ENCODE measurements at places on chromosomes 3 and 15.
A peak's percentile ranks its signal among the peaks of the same experiment; 100 is the strongest.

- no peak for DNase-seq
These were observed 53.5 kb upstream of the SPATA12 start for GRCh38 chr3:57006949-57007419.

GRCh38 chr3:196179380-196180308 lies 31.6 kb downstream of the ZDHHC19 start:
- peak; percentile 89 for DNase-seq

DNA sequence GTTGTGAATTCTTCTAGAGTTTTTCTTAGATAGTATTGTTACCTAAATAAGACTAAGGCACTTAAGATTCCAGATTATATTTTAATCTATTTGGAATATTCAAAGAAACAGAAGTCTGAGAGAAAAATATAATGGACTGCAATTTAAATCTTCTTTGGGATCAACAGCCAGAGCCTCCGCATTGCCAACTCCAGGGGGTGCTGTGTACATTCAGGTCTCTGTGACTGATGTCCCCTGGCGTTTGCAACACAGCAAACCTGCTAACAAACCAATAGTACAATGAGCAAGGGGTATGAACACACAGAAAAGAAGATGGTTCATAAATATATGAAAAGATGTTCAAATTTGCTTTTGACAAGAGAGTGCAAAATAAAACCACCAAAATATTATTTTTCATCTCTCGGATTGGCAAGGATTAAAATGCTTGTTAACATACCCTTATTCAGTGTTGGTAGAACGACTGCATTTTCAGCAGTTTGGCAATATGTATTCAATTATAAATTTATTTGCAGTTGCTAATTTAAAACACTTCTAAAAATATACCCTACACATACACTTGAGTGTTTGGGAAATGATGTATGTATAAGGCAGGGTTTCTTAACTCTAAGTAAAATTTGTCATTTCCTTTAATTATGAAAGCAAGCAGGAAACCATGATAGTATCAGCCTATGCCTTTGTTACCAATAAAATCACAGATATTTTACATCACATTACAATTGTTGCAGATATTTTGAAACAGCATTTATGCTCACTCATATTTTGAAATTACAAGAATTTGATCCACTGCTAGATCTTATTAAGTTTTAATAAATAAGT lies 16.1 kb upstream of the TM4SF1 start:
- DNase-seq = peak; percentile 20

GRCh38 chr3:185874119-185874518 lies 49.3 kb upstream of the IGF2BP2 start:
- no peak for DNase-seq

DNA sequence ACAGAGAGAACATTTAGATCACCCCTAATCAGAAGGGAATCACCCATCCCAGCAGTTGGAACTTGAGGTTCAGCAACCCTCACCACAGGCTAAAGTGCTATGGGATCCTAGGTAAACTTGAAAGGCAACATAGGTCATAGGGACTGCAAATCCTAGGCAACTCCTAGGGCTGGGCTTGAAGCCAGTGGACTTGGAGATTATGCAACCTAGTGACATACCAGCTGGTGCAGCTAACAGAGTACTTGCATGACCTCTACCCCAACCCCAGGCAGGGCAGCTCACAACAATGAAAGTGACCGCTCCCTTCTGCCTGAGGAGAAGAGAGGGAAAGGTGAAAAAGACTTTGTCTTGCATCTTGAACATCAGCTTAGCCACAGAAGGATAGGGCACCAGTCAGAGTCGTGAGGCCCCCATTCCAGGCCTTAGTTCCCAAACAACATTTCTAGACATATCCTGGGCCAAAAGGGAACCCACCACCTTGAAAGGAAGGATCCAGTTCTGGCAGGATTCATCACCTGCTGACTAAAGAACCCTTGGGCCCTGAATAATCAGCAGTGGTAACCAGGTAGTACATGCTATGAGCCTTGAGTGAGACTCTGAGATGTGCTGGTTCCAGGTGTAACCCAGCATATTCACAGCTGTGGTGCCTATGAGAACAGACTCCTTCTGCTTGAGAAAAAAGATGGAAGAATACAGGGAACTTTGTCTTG lies 37.6 kb upstream of the FBN1 start:
- no peak for DNase-seq

GRCh38 chr15:56933410-56933809 lies 15.0 kb downstream of the TCF12 start:
- DNase-seq = no peak

GRCh38 chr3:117303443-117303842 lies 593.9 kb downstream of the TUSC7 start:
- DNase-seq = no peak

DNA sequence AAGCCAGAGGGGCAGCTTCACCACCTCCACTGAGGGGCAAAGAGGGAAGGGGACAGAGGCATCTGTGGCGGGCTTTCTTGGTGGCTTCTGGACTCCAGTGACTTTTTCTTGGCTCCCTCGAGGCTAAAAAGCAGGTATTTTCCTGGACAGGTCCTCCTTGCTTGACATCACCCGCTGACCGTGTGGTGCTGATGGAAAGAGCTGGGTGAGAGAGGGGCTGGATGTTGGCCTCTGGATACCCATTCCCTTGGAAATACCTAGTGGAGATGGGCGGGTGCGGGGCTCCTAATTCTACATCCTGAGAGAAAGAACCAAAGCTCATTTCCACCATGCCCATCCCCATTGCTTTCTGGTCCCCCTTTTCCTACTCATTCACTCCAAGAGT lies 47.1 kb upstream of the TSEN2 start:
- DNase-seq = no peak

GRCh38 chr3:127534564-127534963 lies 56.0 kb downstream of the TPRA1 start:
- no peak for DNase-seq

DNA sequence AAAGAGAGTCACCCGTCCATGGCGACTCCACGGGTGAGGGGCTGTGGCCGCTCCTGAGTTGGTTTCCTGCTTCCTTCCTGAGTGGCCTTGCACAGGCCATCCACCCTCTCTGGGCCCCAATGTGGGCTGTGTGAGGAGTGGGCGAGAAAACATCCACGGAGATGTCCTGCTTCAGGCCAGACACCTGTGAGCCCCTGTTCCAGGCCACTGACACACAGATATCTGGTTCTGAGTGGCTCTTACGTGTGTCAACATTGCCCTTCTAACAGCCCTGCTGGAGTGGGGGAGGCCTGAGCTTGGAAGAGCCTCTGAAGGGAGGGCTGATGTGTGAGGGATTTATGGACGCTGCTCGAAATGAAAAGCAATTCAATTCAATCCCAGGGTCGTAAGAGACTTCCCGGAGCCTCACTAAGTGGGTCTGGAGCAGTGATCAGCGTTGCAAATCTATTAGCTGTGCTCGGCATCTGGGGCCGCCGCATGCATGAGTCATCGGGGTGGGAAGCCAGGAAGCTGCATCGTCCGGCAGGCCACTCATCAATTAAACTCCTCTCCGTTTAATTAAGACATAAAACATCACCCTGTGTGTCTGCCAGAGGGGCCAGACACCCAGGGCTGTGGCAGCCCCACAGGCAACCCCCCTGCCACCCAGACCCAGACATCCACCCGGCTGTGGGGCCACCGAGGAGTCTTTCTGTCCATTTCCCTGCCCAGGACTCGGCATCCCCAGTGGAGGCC lies 20.0 kb upstream of the PRR23E start:
- no peak for DNase-seq

DNA sequence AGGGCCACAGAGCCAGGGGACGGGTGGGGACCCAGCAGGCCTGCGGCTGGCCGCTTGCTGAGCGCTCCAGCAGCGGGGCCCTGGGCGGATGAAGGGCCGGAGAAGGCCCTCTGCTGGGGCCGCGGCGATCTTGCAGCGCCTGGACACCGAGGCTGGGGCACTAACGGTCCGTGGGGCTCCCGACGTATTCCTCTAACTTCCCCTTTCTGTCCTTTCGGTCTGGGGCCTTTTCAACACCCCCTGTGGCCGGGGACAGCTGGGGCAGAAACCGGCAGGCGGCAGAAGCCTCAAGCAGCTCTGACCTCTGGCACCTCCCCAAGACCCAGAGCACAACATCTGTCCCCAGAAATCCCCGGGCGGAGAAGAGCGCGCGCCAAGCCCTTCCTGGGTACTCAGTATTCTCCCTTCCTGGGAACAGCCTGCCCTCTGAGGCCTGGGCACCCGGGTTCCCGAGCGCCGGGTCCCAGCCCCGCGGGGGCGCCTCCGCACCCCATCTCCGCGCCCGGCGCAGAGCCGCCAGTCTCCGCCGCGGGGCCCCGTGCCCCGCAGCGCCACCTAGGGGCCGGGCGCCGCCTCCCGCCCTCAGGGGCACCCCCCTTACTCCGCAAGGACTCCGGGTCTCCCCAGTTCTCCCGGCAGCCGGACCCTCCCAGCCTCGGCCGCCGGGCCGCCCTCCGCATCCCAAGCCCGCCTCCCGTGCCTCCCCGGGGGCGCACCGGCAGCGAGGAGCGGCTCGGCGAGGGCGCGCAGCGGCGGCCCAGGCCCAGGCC lies 582 bp upstream of the SLCO3A1 start:
- DNase-seq = peak; percentile 81

DNA sequence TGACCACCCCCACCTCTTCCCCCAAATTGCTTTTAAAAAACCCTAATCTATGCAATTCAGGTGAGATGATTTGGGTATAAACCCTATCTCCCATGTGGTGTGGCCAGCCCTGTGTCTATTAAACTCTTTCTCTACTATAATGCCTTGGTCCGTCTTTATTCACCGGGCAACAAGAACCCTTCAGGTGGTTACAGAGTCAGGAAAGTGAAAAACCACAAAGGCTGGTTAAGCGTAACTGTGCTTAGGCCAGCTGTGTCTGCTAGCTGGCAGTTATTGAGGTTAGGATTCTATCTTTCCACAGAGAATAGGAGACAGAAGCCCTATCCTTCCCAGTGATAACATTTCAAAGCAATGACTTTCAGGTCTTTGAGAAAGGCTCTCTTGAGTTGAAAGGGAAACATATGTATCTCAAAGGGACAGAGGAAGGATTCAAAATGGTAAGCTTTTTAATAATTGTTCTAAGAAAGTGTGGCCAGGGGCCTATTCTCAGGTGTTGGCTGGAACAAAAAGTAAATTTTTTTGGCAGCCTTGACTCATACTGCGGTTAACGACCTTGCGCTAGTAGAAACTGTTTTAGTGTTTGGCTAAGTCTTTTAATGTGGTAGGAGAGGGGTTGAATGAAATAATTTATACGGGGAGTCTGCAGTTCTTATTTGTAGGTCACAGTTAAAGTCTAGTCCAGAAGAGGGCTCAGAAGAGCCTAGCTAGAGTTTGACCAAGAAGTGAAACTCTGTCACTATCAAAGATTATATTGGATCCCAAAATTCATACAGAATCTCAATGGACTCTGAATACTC lies 89.0 kb downstream of the NPAP1 start:
- DNase-seq = no peak

DNA sequence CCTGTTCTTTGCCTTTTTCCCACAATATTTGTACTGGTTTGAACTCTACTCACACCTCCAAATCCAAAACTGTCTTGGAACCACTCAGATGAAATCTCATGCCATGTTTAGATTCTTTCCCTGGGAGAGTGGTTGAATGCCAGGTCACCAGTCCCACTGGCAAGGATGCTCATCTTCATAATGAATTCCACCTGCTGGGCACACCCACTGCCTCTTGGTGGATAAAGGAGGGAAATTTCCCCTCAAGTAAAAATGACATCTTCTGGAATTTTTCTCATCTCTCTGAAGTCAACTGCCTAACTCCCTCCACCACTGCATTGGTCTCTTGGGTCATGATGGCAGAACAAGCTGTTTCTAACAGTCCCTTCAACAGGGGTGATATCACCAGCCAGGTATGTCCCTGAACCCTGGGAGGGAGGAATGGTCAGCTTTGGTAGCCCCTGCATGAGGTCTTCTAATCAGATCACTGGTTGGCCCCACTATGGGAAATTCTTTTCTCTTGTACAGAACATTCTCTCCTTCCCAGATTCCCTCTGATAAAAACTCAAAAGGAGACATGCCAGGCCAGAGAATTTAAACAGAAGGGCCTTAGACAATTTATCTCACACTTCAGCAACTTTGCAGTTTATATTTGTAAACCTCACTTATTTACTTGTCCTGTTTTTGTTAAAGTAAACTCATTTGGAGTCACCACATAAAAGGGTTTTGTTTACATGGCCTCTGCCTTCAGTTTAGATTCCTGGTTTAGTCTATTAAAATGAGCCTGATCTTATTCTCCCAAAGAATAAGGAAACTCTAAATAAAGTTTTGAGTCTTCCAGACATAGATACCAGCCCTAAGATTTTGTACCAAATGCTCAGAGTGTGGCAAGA lies 143.4 kb downstream of the WNT5A start:
- DNase-seq = no peak

GRCh38 chr3:195888981-195889869 lies 19.1 kb downstream of the TNK2 start:
- DNase-seq = no peak

DNA sequence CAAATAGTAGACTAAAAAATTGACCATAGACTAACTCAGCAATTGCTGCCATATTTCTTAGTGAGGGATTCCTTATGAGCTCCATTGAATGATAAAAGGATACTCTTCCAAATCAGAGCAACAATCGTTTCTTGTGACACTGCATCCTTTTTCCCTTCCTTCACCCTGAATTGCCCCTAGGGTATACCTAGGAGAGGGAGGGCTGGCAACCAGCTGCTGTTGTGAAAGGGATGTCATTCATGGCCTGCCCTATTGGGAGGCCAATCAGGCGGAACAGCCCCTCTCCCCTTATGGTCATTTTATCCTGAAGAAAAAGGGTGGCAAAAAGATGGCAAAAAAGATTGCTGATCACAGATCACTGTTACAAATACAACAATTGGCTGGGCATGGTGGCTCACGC lies 26.3 kb downstream of the B3GNT5 start:
- no peak for DNase-seq

GRCh38 chr3:21668012-21668411 lies 83.0 kb downstream of the ZNF385D start:
- no peak for DNase-seq

DNA sequence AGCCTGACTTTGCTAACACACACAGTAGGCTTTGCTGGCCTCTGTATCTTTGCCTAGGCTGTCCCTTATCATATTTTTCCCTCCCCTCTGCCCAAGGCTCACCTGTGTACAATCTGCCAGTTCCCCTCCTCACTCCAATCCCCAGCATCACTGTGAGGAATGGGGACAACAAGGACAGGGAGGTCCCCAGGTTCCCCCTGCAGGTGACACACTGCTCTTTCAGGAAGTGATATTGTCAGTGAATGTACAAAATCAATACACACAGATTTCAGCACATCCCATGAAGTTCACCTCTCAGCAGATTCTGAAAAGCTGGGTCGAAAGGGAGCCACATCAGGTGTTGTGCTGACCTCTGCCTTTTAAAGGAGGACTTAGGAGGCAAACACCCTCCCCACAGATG lies 177.5 kb downstream of the RAB11A start:
- DNase-seq = no peak

DNA sequence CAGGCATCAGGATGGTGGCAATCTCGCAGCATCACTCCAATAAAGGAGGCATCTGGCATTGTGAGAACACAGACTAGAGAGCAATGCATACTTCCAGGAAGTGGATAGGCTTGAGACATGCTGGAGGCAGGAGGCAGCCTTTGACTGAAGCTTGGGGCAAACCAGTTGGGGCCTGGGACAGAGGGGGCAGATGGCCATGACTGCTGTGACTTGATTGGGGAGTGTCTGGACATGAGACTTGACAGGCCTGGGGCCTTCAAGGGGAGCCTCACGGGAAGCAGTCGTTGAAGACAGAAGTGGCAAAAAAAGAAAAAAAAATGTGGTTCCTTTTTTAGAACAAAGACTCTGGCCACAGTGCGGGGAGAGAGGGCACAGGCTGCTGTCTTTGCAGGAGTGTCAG lies 44.7 kb upstream of the CHRNA7 start:
- no peak for DNase-seq

GRCh38 chr3:127217596-127218453 lies 24.9 kb downstream of the PRR23E start:
- DNase-seq = no peak

GRCh38 chr3:150583028-150583427 lies 20.1 kb upstream of the SELENOT start:
- DNase-seq = no peak
